ENCODE measurements at places on chromosomes 11 and 22.

DNA sequence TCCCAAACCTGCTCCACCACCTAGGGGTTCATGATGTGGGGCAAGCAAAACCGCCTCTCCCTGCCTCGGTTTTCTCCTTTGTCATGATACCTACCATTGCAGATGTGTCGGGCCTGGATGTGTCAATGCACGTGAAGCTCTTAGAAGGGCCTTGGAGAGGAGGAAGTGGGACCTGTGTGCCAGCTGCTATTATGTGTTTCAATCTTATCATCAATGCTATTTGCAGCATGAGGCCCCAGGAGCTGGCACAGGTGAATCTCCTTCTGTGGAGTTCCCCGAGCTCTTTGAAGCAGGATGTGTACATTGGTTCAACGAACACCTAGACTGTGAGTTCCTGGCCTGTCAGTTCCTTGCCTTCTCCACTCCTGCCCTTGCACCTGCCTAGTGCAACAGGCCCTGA lies 331.6 kb downstream of the CTTN start:
- DNase-seq, result no peak

DNA sequence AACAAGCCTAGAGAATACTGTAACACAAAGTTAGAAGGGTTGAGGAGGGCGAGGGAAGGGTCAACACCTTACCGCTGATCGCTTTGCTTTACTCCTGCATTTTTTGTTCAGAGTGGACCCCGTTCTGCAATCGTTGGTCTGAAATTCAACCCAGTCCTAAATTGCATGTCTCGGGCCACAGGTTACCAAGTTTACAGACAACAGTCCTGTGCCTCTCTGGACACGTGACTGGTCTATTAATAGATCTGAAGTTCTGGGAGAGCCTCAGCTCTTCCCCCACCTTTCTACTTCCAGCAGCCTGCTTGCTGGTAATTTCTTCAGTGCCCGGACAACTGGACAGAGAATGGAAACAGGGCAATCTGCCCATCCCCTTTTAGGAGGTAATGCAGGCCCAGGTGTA lies 74.2 kb downstream of the STIM1 start:
- no peak for DNase-seq

DNA sequence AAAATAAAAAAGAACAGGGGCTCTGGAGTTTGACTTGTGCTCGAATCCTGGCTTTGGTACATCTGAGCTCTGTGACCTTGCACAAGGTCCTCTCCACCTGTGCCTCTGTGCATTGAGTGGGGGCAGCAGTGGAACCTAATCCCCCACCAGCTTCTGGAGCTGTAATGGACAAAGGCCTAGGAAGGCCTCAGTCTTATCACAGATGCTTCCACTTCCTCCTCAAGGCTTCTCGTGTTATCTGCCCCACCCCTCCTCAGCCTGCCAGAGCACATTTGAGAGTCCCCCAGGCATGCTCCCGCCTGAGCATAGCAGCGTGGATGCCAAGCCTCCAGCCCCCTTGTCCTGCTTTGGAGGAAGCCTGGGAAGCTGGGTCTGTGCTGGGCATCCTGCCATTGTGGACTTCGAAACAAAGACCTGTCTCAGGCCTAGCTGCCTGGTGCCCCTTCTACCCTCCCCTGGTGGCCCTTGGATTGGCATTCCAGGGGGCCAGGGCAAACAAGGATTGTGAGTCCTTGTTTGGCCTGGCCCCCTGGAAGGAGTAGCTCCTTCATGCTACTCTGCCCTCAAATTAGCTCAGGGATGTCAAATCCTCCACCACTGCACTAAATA lies 15.0 kb downstream of the SLC35E4 start:
- DNase-seq, result no peak

- no peak for DNase-seq
These were observed 1082.5 kb downstream of the BRD1 start for GRCh38 chr22:48744967-48745841.

GRCh38 chr11:119432484-119433357 lies 9.7 kb upstream of the THY1 start:
- DNase-seq, result no peak

- DNase-seq, result no peak
These were observed 17.7 kb downstream of the APIP start for GRCh38 chr11:34898474-34898873.

GRCh38 chr22:20867179-20868024 lies 8.6 kb downstream of the SNAP29 start:
- DNase-seq, result no peak

- no peak for DNase-seq
These were observed 452.6 kb downstream of the NELL1 start for GRCh38 chr11:21121991-21122390.

DNA sequence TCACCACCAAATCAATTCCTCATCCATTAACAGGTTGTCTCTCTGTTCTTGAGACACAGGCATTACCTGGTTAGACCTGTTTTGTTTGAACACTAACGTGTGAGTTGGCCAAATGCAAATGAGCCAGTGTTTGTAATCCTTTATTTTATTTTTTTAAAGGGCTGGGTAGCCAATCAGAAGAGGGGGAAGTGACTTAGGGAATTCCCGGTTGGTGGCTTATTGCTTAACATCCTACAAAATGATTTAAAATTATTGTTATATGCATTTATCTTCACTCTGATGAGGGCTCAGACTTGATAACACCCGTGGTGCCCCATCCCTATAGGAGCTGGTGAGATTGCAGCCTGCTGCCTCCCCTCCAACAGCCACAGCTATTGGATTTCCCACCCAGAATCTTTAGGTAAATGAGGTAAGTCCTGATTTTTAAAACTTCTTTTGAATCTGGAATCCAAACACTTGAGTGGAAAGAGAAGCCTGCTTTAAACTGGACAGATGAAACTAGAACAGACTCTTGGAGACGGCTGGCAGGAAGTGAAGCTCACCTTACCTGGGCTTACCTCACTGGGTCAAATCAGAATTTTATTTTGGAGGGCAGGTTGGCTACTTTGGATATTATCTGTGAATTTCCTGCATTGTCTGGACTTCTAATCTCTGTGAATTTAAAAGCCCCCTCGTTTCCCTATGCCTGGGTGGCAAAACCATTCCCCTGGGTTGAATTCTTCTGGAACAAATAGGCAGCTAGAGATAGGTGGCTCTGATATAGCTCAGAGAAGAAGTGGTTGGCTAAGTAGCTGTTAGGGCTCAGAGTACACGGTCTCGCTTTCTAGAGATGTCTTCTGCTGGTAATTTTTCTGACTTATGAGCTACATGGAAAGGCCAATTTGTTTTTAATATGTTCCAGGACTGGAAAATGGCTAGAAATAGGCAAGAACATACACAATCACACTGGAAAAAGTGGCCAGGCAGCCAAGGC lies at the start of gene EHF:
Gene EHF, plus strand, starts transcription at position 274 of the 973 bp plus-strand sequence. CDS start 21,538 bp downstream, outside the sequence.
- no peak for DNase-seq

GRCh38 chr11:104487046-104487806 lies 323.3 kb upstream of the PDGFD start:
- no peak for DNase-seq

DNA sequence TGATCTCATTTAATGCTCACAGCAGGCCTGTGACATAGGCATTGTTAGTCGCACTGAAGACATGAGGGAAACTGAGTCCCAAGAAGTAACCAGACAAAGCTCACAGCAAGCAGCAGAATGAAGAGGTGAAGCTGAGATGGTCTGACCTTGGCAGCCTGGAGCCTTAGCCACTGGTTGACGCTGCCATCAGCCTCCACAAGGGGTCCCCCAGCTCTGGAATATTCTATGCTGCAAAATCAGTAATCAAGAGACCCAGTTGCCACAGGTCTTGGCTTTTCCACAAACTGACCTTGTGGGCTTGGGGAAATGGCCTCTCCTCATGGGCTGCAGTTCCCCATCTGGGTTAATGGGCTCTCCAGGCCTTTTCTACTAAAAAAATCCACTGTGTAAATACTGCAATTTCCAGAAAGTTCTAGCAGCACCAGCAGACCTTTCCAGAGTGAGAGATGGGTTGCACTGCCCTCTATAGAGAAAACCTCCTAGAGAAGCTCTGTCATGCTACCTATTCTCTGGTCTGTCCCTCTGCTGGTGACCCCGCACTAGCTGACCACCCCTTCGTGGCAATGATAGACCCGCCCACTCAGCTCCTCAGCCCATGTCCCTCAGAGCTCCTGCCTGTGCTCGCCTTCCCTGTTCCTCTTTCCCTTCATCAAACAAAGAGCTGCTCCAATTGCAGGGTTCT lies 22.6 kb upstream of the ISX start:
- no peak for DNase-seq

- DNase-seq, result no peak
These were observed 277.8 kb downstream of the MN1 start for GRCh38 chr22:27523711-27524110.

- DNase-seq, result no peak
These were observed 7.3 kb upstream of the TP53I11 start for GRCh38 chr11:44957776-44958564.

- DNase-seq, result no peak
These were observed 7.4 kb downstream of the PTPRJ start for GRCh38 chr11:47987781-47988180.

DNA sequence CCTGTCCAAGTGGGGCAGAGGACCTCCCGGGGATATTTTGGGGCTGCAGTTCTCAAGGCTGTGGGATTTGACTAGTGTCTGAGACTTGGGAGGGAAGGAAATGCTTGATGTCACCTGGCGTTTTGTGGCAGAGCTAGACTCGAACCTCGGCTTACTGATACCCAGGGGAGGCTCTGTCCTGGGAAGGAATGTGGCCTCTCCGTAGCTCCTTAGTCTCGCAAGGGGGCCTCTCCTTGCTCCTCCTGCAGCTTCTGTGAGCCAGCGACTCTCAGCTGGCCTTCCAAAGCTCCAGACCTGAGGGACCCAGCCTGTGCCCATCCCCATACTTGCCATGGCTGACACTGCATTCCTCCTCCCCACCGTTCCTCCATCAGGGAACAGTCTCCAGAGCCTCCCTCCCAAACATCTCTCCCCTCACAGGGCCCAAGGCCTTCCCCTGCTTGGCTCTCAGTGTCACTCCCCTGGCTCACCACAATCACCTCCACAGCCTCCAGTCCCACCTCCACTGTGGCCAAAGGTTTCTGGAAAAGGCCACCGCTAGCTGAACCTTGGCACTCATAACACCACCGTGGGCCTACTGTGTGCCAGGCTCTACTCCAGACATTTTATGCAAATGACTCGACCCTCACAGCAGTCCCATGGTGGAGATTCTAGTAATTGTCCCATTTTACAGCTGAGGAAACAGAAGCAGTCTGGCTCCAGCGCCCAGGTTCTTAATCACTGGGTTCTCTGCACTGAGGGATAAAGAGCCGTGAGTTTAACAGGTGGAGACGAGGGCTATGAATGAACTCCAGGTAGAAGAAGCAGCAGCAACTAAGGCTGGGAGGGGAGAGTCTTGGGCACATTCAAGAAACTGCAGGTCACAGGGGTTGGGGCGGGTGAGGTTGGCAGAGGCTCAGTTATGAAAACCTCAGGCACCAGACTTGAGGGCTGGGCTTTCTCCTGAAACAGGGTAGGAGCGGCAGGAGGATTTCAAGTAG lies 12.1 kb downstream of the P2RY2 start:
- no peak for DNase-seq

DNA sequence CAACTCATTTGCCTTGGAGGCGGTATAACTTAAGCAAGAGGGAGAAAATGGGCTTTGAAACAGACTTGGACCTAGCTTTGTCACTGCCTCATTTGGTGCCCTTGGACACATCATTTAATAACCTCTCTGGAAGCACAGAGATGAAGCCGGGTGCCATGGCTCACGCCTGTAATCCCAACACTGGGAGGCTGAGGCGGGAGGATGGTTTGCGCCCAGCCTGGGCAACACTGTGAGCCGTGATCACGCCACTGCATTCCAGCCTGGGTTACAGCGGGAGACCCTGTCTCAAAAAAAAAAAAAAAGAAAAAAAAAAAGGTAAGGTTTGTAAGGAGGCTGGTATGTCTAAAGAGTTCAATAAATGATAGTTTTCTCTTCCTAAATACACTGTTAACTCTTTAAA lies 806 bp downstream of the COA4 start:
- no peak for DNase-seq

- DNase-seq, result no peak
These were observed 69.1 kb downstream of the LDLRAD3 start for GRCh38 chr11:36012979-36013378.

- no peak for DNase-seq
These were observed 17.4 kb downstream of the RASD2 start for GRCh38 chr22:35558031-35558430.

- DNase-seq, result peak; percentile 67
These were observed at the start of gene OR52N2 for GRCh38 chr11:5808500-5809121. OR52N2 (plus strand) TSS chr11:5808924; CDS start chr11:5820336, 11,412 bp downstream.

- peak; percentile 4 for DNase-seq
These were observed 425.9 kb downstream of the TMEM135 start for GRCh38 chr11:87463486-87464102.

DNA sequence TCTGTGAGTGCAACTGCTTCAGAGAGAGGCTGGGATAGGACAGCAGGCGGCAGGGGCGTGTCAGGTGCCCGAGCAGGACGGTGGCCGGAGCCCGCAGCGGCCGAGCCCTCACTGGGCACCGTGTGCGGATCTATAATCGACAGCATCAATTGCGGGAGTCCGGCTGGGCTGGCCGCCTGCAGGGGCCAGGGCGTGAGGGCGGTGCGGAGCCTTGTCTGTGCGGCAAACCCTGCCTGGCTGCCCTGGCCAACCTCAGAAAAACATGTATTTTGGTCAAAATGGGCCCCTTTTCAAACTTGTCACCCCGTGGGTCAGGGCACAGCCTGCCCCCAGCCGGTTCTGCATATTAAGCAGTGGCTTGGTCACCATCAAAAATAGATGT lies 91.3 kb upstream of the KCNQ1OT1 start:
- DNase-seq, result no peak

GRCh38 chr22:17984114-17984513 lies 40.2 kb downstream of the MICAL3 start:
- DNase-seq, result no peak

GRCh38 chr11:131734871-131735270 lies 364.5 kb downstream of the NTM start:
- no peak for DNase-seq

- DNase-seq, result no peak
These were observed 26.3 kb downstream of the KCNJ1 start for GRCh38 chr11:128840783-128841182.
